ENCODE measurements at places on chromosomes 2 and 18. TPM values are rescaled to one million over a fixed set of nuclear protein-coding genes. Genes with fewer than 3 reads are reported as not detected.

- no peak for DNase-seq
Observed at GRCh38 chr2:51976623-51977022, 944.7 kb upstream of the NRXN1 start.

Gene NEU4
- not detected for total RNA-seq

DNA sequence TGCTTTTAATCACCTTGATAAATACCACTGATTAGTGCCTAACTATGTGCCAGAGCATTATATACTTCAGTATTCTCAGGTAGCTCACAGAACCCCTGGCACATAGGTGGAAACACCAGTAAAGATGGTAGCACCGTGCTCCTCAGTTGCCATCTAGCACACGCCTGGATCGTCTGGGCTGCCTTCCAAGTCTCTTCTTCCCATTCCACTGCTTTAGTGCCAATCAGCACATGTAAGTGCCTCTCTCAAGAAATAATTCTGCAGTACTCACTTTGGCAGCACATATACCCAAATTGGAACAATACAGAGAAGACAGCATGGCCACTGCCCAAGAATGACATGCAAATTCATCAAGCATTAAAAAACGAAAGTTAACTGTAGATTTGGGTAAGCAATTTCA lies 13.0 kb downstream of the POLR2D start:
- no peak for DNase-seq

Gene COLEC11
- not detected for total RNA-seq

DNA sequence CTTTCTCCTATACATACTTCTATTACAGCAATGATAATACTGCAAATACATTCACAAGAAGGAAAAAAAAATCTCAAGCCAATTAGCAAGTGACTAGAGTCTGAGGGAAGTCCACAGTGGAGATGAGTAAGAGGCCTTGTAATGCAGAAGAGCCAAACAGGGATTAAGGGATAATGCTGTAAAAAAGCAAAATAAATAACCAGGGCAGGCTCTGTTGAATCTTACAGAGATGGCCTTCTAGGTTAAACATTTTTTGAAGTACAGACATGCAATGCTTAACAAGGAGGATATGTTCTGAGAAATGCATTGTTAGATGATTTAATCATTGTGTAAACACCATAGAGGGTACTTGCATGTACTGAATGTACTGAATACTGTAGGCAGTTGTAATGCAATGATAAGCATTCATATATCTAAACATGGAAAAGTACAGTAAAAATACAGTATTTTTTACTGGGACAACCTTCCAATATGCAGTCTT lies 122.1 kb upstream of the RMDN2 start:
- peak; percentile 88 for DNase-seq

DNA sequence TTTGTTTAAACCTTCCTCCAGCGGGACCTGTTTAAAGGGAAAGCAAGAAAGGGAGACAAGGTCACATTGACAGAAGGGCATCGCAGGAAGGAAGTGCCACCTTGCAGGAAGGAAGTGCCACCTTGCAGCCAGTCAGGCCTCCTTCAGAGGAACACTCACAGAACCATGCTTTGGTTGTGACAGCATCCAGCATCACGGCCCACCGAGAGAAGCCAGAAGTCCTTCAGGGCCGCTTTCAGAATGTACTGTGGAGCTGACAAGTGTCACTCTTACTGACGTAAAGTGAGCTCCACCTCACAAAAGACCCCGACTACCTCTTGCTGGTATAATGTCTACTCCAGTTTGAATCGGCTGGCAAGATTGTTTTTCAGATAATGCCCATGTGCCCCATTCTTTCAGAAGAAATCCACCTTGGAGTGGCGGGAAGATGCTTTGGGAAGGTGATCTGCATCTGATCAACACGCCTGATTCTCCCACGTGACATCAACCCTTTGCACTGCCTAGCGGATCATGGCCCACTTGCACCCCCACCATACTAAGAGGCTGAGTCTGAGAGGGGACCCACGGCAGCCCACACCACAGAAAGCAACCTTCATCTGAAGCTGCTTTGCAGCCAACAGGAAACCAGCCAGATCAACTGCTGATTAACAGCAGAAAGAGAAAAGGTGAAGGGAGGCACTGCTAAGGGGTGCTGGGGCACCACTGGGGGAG lies 99.8 kb downstream of the UXS1 start:
- no peak for DNase-seq

Gene BOLL
- not detected for total RNA-seq

Gene B4GALT6
- total RNA-seq, result 8.3 TPM

DNA sequence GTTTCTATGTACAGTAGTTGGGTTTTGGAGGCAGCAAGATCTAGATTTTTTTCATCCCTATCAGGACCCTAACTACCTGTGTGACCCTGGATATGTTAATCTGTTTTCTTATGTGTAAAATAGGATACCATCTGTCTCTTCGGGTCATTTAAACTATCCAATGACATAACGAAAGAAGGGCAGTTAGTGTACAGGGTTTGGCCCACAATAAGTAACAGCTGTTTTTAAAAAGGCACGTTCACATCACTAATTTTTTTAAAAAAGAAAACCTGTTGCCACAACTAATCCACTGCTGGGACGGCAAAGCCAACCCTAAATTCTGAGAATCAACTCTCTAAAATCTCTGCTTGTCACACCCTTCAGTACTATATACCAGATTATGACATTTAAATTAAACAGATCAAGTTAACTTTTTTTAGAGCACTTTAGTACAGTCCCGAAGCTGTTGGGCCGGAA lies 869 bp downstream of the USP40 start:
- DNase-seq, result no peak

Gene ANKRD30B
- total RNA-seq, result not detected

- DNase-seq, result no peak
Observed at GRCh38 chr18:10455726-10456453, 1.5 kb downstream of the APCDD1 start.

- DNase-seq, result no peak
Observed at GRCh38 chr18:58992301-58993231, 127.9 kb downstream of the ZNF532 start.

- DNase-seq, result no peak
Observed at GRCh38 chr2:67792681-67793091, 270.1 kb downstream of the C1D start.

GRCh38 chr2:8271461-8271860 lies 410.4 kb upstream of the ID2 start:
- no peak for DNase-seq

GRCh38 chr2:234448506-234449184 lies 48.2 kb downstream of the ARL4C start:
- no peak for DNase-seq

DNA sequence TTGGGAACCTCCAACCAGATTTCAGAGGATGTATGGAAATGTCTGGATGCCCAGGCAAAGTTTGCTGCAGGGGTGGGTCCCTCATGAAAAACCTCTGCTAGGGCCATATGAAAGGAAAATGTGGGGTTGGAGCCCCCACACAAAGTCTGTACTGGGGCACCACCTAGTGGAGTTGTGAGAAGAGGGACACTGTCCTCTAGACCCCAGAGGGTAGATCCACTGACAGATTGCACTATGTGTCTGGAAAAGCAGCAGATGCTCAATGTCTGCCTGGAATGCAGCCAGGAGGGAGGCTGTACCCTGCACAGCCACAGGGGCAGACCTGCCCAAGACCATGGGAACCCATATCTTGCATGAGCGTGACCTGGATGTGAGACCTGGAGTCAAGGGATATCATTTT lies 573.7 kb upstream of the NXPH2 start:
- no peak for DNase-seq

Gene AMER3
- total RNA-seq, result not detected

DNA sequence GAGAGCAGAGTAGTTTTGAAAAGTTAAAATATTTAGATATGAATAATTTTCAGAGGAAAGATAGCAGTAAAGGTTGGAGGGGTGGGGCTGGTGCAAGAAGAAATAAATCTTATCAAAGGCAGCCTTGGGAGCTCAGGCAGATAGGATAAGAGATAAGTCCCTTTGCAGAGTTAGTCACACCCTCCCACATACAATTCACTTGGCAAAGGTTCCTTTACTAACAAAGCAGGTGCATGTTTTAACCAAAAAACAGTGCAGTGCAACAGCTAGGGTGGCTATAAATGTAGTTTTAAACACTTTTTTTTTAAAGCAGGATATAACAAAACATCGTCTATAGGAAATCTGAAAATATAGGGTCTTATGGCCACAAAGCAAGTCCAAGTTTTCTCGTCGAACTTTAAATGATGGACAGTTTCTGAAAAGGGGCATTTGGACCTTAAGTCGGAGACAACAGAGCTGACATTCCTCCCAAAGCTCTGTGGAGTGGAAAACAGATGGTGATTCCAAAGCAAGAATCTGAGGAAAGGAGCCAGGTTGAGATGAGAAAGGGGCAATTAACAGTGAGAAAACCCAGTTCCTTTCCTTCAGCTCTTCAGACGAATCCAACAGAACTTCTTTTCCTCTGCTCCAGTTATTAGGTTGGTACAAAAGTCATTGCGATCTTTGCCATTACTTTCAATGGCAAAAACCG lies 53.0 kb downstream of the EPHA4 start:
- no peak for DNase-seq

- no peak for DNase-seq
Observed at GRCh38 chr18:25038261-25038660, 313.7 kb downstream of the ZNF521 start.

GRCh38 chr2:86044045-86044444 lies 61.6 kb downstream of the POLR1A start:
- DNase-seq, result no peak

GRCh38 chr18:715626-716025 lies 3.2 kb upstream of the ENOSF1 start:
- no peak for DNase-seq

Gene CTAGE1
- not detected for total RNA-seq

Gene TDRD15
- not detected for total RNA-seq

Gene ITGAV
- 63.5 TPM for total RNA-seq

DNA sequence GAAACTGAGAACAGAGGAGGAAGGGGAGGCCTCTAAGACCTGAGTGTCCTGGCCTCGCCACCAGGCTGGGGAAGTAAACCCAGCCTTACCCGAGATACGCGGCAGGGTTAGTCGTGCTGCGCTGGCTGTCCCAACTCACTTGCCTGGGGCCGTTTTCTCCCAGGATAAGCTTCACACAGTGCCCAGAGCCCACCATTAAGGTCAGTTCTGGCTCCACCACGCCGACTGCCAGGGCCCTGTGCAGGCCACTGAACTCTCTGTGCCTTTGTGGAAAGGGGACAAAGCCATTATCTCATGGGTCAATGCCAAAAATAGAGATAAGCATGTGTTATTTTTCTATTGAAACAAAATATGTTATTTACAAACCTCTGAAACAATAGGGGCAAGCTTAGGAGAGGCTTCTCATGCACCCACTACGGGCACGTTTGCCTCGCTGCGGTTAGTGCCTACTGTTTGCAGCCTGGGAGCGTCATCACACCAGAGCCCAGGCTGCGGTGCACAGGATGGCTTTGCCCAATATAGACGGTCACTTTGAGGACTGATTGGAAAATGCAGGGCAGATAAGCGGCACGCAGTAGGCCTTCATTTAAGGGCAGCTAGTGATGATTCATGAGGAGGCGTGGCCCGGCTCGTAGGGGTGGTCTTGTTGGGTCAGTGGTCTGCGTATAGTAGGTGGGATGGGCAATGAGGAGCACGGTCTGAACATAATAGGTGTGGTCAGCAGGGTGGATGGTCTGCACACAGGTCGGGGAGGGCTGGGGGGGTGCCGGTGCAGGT lies 242.1 kb downstream of the GLI2 start:
- DNase-seq, result no peak

- DNase-seq, result no peak
Observed at GRCh38 chr2:27756544-27757498, 14.7 kb upstream of the MRPL33 start.

- DNase-seq, result peak; percentile 2
Observed at GRCh38 chr2:153519257-153519875, 40.8 kb upstream of the RPRM start.

DNA sequence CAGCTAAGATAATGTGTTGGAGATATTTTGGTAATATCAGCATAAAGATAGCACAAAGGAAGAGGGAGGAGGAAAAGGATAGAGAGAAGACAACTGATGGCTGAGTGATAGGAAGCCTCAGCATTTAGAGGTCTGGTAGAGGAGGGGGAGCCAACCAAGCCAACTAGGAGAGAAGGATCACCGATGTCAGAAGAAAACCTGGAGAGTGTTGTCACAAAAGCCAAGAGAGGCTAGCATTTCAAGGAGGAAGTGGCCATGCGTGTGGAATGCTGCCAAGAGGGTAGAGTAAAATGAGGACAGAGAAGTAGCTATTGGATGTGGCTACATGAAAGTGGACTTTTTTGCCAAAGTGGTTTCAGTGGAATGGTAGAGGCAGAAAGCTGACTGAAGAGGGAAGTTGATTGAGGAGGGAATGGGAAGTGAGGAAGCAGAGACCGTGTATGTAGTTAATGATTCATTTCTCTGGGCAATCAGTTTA lies 34.3 kb downstream of the LCLAT1 start:
- no peak for DNase-seq

DNA sequence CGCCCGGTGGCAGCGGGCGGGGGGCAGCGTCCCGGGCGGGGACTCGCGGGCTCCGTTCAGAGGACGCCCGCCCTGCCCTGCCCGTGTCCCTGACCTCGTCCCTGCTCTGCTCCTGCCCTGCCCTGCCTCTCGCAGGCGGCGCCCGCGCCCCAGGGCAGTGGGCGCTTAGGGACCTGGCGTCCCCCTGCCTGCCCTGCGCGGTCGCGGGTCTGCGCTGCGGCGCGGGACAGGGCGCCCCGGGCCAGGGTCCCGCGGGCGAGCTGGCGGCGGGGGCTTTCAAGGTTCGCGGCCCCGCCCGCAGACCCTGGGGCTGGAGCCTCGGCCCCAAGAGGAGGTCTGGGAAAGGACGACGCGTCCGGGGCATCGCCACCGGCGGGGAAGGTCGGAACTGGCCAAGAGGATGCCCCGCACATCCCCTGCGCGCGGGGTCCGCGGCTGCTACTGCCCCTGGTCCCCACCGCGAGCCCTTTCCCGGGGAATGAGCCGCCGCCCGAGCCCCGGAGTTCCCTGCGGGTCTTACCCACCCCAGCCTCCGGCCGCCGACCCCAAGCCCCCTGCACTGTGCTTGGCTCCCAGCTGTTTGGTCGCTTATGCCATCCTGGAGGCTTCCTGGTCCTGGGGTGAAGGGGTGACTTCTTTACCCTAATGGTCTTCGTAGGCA lies 679 bp downstream of the RNF144A start:
- DNase-seq, result no peak

Gene REG3G
- total RNA-seq, result not detected

GRCh38 chr2:60007671-60008070 lies 545.8 kb downstream of the BCL11A start:
- DNase-seq, result no peak

DNA sequence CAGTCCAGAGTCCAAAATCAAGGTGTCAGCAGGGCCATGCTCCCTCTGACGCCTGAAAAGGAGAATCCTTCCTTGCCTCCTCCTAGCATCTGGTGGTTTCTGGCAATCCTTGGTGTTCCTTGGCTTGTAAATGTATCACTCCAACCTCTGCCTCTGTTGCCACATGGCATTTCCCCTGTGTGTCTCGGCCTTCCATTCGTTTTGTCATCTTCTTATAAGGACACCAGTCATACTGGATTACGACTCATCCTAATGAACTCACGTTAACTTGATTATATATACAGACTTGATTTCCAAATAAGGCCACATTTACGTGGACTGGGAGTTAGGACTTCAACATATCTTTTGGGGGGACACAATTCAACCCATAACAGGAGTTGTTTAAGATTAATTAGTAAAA lies 15.8 kb downstream of the PMAIP1 start:
- peak; percentile 38 for DNase-seq

Data from foreskin keratinocyte (primary cell).